Kidney (tissue), 22 donors: ENCODE measurements at places on chromosomes 6 and 20.

- H3K36me3 ChIP-seq, result no peaks in the 10 kb centered on the region
- H3K4me3 ChIP-seq, result no peak overlapping the region
- no peak overlapping the region for H3K27ac ChIP-seq
- no peak for DNase-seq
These were observed 89.2 kb downstream of the CD164 start for GRCh38 chr6:109292983-109293586.

DNA sequence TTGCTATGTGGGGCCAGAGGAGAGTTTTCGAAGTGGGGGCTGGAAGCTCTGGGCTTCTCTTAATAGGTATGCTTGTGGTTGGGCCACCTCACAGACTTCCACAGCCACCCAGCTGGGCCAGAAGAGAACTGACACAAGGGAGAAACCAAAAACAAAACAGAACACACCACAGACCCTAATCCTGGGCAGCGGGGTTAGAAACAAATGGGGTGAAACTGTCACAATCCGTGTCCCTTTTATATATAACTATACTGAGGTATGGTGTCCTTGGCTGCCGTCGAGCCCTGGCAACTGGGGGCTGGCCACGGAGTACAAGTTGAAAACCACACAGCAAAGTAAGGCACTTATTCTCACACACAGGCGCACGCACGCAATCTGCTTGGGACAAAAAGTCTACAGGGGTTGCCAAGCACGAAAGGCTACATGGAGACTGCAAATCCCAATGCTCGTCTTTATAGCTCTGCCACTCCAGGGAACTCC, 78.3 kb downstream of the TRAM2 start:
- peaks cover 3% of the 10 kb centered on the region for H3K4me1 ChIP-seq
- no peak overlapping the region for H3K27ac ChIP-seq
- no peak for DNase-seq
- H3K4me3 ChIP-seq, result no peak overlapping the region

GRCh38 chr6:156016186-156016976, 560.7 kb upstream of the NOX3 start:
- no peaks in the 10 kb centered on the region for H3K4me1 ChIP-seq
- no peaks in the 10 kb centered on the region for H3K27me3 ChIP-seq
- no peak overlapping the region for H3K4me3 ChIP-seq
- peak; percentile 35 for DNase-seq

- no peak for DNase-seq
- H3K36me3 ChIP-seq, result no peaks in the 10 kb centered on the region
- no peaks in the 10 kb centered on the region for H3K27me3 ChIP-seq
- H3K4me1 ChIP-seq, result no peaks in the 10 kb centered on the region
These were observed 509.3 kb downstream of the QKI start for GRCh38 chr6:163923658-163924411.

DNA sequence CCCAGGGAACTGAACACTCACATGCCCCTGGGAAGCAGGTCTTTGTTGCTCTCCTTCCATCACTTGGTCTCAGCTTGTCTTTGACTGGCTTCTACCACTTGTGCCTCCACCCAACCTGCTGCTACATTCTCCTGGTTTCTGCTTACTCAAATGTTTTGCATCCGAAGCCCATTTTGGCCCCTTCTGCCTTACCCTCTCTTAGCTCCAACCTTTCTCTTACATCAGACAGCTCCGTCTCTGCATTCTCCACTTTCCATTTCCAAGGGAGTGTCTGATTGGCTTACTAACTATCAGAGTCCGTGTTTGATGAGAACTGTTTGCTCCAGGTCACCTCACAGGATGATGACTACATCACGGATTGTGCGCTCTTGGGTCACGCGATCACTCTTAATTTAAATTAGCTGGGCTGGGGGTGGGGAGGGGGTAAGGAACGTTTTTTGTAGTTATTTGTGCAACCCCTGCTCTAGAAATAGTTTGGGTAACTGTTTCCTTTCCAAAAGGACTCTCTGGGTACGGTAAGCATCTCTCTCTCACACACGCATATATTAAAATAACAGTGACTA, 844 bp upstream of the ABRACL start:
- peak overlapping the region; percentile 38 for H3K27ac ChIP-seq
- H3K4me1 ChIP-seq, result peaks cover 5% of the 10 kb centered on the region
- DNase-seq, result peak; percentile 58

DNA sequence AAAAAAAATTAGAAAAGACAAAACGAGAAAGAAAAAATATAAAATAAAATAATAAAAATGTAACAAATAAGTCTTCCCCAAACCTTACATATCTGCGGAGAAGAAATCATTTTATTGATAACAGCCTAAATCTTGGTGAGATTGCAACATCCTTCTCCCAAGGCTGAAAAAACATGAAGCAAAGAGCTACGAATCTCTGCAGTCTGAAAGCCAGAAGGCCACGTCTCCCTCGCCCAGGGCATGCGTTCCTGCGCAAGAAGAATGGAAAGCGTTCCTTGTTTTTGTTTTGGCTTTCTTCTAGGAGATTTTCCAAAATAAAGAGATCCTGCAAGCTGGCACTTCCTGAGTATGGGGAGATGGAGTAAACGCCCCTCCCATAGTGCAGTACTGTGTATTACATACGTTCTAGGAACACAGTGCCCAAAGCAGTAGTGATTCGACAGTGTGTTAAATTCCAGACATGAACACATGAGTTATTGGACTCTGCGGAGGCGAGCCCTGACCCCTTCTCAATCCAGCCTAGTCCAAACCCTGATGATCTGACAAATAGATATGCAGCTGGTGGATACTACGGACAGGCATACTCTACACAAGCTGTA, 126.7 kb upstream of the RREB1 start:
- H3K4me1 ChIP-seq, result no peaks in the 10 kb centered on the region
- H3K4me3 ChIP-seq, result no peak overlapping the region
- H3K27ac ChIP-seq, result no peak overlapping the region
- DNase-seq, result no peak
- H3K36me3 ChIP-seq, result no peaks in the 10 kb centered on the region

GRCh38 chr6:84059082-84059481, 25.5 kb downstream of the MRAP2 start:
- peaks cover 5% of the 10 kb centered on the region for H3K4me1 ChIP-seq
- H3K36me3 ChIP-seq, result no peaks in the 10 kb centered on the region
- H3K4me3 ChIP-seq, result no peak overlapping the region
- no peak for DNase-seq

GRCh38 chr6:27251606-27252251, 4.2 kb downstream of the PRSS16 start:
- peak; percentile 77 for DNase-seq
- no peaks in the 10 kb centered on the region for H3K36me3 ChIP-seq
- no peak overlapping the region for H3K27ac ChIP-seq
- no peak overlapping the region for H3K4me3 ChIP-seq
- H3K4me1 ChIP-seq, result no peaks in the 10 kb centered on the region

GRCh38 chr6:33172688-33173534, 19.4 kb downstream of the COL11A2 start:
- no peak overlapping the region for H3K27ac ChIP-seq
- peak; percentile 29 for DNase-seq
- no peaks in the 10 kb centered on the region for H3K36me3 ChIP-seq

GRCh38 chr6:170461556-170462365, 91.3 kb downstream of the PSMB1 start:
- no peak overlapping the region for H3K4me3 ChIP-seq
- H3K4me1 ChIP-seq, result no peaks in the 10 kb centered on the region
- no peaks in the 10 kb centered on the region for H3K27me3 ChIP-seq
- DNase-seq, result no peak

GRCh38 chr6:91352878-91353277, 766.0 kb upstream of the MAP3K7 start:
- H3K27me3 ChIP-seq, result no peaks in the 10 kb centered on the region
- no peak for DNase-seq
- no peaks in the 10 kb centered on the region for H3K36me3 ChIP-seq

DNA sequence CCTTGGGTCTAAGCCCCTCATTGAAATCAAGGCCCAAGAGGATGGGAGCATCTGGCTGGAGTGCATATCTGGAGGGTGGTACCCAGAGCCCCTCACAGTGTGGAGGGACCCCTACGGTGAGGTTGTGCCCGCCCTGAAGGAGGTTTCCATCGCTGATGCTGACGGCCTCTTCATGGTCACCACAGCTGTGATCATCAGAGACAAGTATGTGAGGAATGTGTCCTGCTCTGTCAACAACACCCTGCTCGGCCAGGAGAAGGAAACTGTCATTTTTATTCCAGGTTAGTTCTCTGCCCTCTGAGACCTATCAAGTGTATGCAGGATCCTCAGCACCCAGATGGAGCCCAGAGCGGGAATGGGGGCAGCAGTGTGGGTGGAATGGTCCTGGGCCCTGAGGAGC, 5.1 kb downstream of the BTN2A2 start:
- H3K4me3 ChIP-seq, result no peak overlapping the region
- no peak overlapping the region for H3K27ac ChIP-seq
- no peak for DNase-seq
- H3K36me3 ChIP-seq, result no peaks in the 10 kb centered on the region
- peaks cover 8% of the 10 kb centered on the region for H3K4me1 ChIP-seq
- no peaks in the 10 kb centered on the region for H3K27me3 ChIP-seq

DNA sequence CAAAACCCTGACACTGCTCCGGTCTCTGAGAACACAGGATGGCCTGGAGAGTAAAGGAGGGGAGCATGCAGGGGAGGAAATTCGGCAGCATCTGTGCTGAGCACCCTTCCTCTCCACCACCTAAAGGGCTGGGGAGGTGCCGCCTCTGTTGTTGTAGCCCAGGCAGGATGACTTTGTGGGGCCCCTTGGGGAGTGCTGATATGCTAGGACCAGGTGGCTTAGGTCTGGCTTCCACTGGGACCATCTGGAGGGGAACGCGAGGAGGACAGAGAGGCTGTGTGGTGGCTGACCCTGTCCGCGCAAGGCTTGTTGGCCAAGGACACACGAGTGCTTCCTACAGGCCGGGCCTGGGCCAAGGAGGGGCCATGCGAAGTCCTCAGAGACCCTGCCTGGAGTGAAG, 9.9 kb upstream of the RPS6KA2 start:
- no peak overlapping the region for H3K27ac ChIP-seq
- peak; percentile 69 for DNase-seq
- no peaks in the 10 kb centered on the region for H3K36me3 ChIP-seq
- H3K4me1 ChIP-seq, result no peaks in the 10 kb centered on the region
- H3K27me3 ChIP-seq, result no peaks in the 10 kb centered on the region
- H3K4me3 ChIP-seq, result no peak overlapping the region

DNA sequence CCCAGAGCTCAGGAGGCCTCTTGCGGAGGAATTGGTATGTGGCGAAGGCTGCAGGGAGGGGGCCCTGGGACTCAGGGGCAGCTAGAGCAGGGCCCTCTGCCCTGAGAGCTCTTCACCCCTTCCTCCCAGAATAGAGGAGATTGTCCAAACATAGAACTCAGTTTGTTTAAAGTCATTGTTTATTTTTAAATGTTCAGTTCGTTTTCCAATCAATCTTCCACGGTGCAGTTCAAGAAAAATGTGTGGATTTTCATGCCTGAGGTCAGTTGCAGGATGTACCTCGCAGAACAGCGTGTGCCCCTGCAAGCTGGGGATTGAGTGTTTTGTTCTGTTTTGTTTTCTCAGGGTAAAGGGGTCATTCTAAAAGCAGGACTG, 37.2 kb downstream of the MGME1 start:
- no peak overlapping the region for H3K27ac ChIP-seq
- H3K27me3 ChIP-seq, result no peaks in the 10 kb centered on the region
- DNase-seq, result no peak
- no peaks in the 10 kb centered on the region for H3K4me1 ChIP-seq
- no peaks in the 10 kb centered on the region for H3K36me3 ChIP-seq

- no peaks in the 10 kb centered on the region for H3K4me1 ChIP-seq
- no peaks in the 10 kb centered on the region for H3K27me3 ChIP-seq
- H3K4me3 ChIP-seq, result no peak overlapping the region
- H3K27ac ChIP-seq, result no peak overlapping the region
- DNase-seq, result no peak
These were observed 112.7 kb downstream of the RPP40 start for GRCh38 chr6:4891141-4891540.

DNA sequence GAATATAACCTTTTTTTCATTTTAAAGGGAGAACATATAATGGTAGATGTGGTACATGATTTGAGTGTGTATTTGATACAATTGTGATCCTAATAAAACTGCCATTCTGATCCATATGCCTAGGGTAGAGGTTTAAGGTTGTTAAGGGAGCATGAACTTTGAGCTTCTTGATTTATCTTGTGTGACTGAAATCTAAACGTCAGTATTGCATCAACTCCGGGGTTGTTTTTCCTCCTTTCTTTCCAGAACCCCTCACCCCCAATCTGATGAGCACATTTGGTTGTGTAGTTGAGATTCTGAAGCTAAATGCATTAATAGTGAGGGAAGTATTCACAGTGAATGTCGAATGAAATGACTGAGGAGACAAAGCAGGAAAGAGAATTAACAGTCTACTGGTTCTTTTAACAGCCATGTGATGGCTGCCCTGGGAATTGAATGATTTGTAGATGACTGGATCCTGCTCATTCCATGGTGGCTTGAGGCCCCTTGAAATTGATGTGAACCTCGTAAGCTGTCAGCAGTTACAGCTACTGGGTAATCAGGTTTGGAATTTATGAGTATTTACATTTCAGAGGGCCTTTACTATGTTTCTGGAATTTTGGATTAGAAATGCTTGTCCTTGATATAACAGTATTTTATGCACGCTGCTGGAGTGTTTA, 44.8 kb downstream of the FARS2 start:
- peaks cover 8% of the 10 kb centered on the region for H3K4me1 ChIP-seq
- no peaks in the 10 kb centered on the region for H3K27me3 ChIP-seq
- peak; percentile 54 for DNase-seq

- H3K27ac ChIP-seq, result no peak overlapping the region
- no peaks in the 10 kb centered on the region for H3K4me1 ChIP-seq
- H3K36me3 ChIP-seq, result no peaks in the 10 kb centered on the region
- H3K27me3 ChIP-seq, result no peaks in the 10 kb centered on the region
- DNase-seq, result no peak
These were observed 395.2 kb downstream of the BCKDHB start for GRCh38 chr6:80501636-80502035.

GRCh38 chr6:113909224-113909856, 52.2 kb downstream of the MARCKS start:
- H3K27ac ChIP-seq, result no peak overlapping the region
- H3K36me3 ChIP-seq, result no peaks in the 10 kb centered on the region
- DNase-seq, result peak; percentile 81
- no peaks in the 10 kb centered on the region for H3K4me1 ChIP-seq
- no peaks in the 10 kb centered on the region for H3K27me3 ChIP-seq
- H3K4me3 ChIP-seq, result no peak overlapping the region

GRCh38 chr6:131995917-131996316, 44.7 kb upstream of the CCN2 start:
- H3K27ac ChIP-seq, result no peak overlapping the region
- no peak for DNase-seq
- H3K4me1 ChIP-seq, result no peaks in the 10 kb centered on the region
- no peaks in the 10 kb centered on the region for H3K36me3 ChIP-seq
- H3K4me3 ChIP-seq, result no peak overlapping the region

DNA sequence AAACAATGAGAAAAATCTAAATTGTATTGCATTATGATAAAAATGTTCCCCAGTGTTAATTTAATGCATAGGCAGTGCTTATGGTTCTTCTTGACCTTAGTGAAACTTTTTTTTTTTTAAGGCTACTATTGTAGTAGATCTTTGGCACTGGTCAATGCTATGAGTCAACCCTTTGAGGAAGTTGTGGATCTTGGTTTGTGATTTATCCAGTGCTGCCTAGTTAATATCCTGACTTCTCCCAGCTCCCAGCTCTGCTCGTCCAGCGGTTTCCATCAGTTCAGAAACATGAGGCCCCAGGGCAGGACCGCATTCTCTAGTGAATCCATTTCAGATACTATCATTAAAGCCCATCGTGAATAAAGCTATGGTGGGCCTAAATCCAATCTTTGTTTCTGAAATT, 364.5 kb upstream of the JARID2 start:
- no peaks in the 10 kb centered on the region for H3K4me1 ChIP-seq
- no peaks in the 10 kb centered on the region for H3K36me3 ChIP-seq
- no peak overlapping the region for H3K27ac ChIP-seq
- no peaks in the 10 kb centered on the region for H3K27me3 ChIP-seq
- no peak overlapping the region for H3K4me3 ChIP-seq
